ENCODE measurements at places on chromosomes 4 and X. TPM values are rescaled to one million over a fixed set of nuclear protein-coding genes. Genes with fewer than 3 reads are reported as not detected.

DOK7 gene
- not detected for total RNA-seq

RBM47 gene
- total RNA-seq: 1.7 TPM

IBSP gene
- not detected for total RNA-seq

SPANXA2 gene
- not detected for total RNA-seq

TMEM31 gene
- 0.52 TPM for total RNA-seq

GPC4 gene
- total RNA-seq: not detected

SCRG1 gene
- not detected for total RNA-seq

CT45A5 gene
- total RNA-seq: not detected

GUCY1B1 gene
- total RNA-seq: 0.24 TPM

PRSS12 gene
- not detected for total RNA-seq

NUP62CL gene
- 2.5 TPM for total RNA-seq

NAA11 gene
- not detected for total RNA-seq

PPP1R2C gene
- not detected for total RNA-seq

BANK1 gene
- total RNA-seq: not detected

AMTN gene
- not detected for total RNA-seq

HELT gene
- not detected for total RNA-seq

Data from activated CD4-positive, alpha-beta memory T cell treated with anti-CD3 and anti-CD28 coated beads for 36 hours (primary cell).